ENCODE measurements at places on chromosomes 2 and 18.
A peak's percentile ranks its signal among the peaks of the same experiment; 100 is the strongest.

- no peak for DNase-seq
Measured at GRCh38 chr2:170408461-170409163, 230.7 kb downstream of the MYO3B start.

GRCh38 chr2:17057109-17058017 is 391.7 kb upstream of the CYRIA start:
- DNase-seq = no peak

GRCh38 chr2:14677039-14677438 is 44.5 kb downstream of the LRATD1 start:
- DNase-seq = no peak

DNA sequence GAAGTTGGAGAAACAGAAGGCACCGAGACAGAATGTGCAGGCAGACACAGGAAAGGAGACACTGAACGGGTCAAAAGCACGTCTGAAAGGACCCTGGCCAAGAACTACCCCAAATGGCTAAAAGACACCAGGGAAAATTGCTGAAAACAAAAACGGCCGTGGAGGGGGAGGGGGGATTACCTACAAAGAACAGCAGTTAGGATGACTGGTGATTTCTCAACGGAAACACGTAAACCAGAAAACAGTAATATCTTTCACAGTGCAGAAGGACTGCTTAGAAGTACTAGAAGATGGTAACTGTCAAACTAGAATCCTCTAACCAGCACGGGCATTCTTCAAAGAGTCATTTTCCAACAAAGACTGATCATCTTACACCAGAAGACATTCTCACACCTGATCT is 142.6 kb downstream of the HDAC4 start:
- no peak for DNase-seq

DNA sequence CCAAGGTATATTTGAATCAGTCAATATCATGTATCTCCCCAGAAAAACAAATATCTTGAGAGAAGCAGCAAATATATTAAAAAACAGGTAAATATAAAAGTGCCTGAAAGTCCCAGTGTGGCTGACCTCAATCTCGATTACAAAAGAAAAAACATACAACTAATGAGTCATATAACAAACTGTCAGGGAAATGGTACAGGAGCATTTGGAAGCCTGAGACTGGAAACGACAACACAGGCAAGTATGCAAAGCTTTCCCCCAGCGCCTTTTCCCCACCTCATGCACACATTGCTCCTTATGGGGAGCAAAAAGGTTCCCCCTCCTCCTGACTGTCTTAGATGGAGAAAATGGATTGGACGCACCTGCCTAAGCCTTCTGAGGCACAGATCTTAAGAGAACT is 230.7 kb downstream of the TMX3 start:
- DNase-seq = no peak

DNA sequence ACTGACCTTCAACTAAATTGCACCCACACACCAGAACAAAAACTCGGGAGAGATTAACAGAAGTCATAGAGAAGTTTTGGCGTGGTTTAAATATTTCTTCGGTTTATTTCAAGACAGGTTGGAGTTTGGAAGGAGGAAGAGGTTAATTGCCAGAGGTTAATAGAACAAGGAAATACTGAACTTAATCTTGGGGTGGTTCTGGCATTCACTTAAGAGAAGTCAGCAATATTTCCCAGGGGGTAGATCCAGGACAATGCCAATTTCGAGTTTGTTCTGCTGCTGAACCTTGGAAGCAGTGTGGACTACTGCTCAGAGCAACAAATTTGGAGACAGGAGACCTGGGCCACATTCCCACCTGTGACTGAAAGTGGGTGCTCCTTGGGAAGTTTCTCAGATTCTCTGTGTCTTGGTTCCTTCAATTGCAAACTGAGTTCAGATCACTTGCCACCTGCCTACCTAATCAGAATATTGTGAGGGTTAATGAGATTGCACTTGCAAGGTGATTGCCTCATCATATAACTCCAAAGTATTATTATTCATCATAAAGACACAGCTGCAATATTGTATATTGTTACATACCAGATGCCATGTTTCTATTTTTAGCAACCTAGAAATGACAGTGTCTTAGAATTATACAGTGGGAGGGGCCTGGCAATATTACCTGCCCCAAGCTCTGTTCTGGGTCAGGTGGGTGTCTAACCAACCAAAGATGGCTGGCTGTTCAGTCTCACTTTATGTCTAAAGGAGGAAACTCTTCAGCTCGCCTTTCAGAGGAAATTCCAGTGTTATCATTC is 217.4 kb downstream of the CDCA7 start:
- DNase-seq = no peak

DNA sequence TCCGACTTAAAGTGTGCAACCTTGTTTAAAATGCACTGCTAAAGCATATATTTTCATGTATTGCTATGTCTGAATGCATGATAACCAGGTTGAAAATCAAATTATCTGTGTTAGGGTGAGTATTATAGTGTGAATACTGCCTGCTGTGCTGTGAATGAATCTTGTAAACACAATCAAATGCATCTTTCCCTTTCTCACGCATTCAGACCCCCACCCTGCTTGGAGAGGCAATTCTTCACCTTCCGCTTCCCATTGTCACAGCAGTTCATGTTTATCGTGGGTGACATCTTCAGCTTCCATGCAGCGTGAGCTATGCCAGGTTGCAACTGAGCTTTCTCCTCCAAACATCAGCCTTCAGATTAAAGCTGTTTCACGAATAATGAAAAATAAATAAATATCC is 418.0 kb downstream of the MEIS1 start:
- no peak for DNase-seq

- DNase-seq = no peak
Measured at GRCh38 chr18:33558529-33558928, 19.5 kb upstream of the ASXL3 start.

GRCh38 chr2:96267159-96267971 is 1.3 kb downstream of the CIAO1 start:
- peak; percentile 24 for DNase-seq

DNA sequence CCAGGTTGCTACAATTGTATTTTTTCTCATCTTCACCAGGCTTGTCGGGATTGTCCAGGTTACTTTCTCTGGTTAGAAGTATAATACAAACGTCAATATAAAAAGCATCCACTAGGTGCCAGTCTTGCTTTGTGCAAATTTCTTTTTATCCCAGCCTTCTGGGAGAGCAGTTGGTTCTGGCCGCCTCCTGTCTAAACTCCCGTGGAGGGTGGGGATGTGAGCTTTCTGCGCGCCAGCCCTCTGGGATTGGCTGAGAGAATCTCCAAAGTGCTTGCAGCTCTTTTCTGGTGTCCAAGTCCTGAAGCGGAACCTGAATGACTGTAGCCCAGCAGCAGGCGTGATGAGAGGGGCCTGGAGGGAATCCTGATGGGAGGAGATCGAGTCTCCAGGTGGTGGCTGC is 22.4 kb upstream of the TOGARAM2 start:
- no peak for DNase-seq

- no peak for DNase-seq
Measured at GRCh38 chr2:69083235-69083748, 70.3 kb downstream of the ANTXR1 start.

GRCh38 chr2:113220970-113221708 is 47.4 kb downstream of the PSD4 start:
- DNase-seq = no peak

DNA sequence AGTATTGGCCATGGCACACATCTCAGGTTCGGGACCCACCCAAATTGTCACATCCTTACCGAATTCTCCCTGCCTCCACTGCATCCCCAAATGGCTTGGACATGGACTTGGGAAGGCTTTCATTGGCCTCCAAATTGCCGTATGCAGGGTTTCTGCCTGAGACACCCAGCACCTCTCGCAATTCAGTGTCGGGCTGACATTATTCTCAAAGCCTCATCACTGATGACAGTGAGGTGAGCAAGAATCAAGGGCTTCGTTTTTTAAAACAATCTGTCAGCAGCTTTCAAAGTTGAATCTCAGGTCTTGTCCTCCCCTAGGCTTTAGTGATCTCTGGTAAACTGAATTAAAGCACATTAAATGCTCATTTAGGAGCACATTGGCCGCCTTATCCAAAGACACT is 29.5 kb upstream of the TGFA start:
- no peak for DNase-seq

- no peak for DNase-seq
Measured at GRCh38 chr2:128901572-128902391, 583.1 kb upstream of the HS6ST1 start.

DNA sequence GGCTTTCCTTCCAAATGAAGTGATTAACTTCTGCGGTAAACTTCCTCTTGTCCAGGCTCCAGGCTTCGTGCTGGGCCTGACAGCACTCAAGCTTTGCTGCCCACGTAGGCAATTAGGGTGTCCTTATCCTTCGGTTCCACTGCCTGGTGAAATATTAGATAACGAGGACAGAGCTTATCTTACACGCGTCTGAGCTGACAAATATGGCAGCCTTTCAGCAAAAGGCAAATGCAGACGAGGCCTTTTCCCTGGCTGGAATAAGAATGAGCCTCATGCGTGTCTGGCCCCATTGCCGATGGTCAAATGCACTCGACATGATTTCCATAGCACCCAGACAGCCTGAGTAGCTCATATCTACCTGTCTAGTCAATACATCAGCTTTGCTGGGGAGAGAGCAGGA is 141.5 kb downstream of the FAM210A start:
- DNase-seq = no peak

GRCh38 chr2:171747371-171747770 is 60.1 kb downstream of the DYNC1I2 start:
- DNase-seq = no peak

- no peak for DNase-seq
Measured at GRCh38 chr2:135843671-135844070, 6.7 kb upstream of the LCT start.

DNA sequence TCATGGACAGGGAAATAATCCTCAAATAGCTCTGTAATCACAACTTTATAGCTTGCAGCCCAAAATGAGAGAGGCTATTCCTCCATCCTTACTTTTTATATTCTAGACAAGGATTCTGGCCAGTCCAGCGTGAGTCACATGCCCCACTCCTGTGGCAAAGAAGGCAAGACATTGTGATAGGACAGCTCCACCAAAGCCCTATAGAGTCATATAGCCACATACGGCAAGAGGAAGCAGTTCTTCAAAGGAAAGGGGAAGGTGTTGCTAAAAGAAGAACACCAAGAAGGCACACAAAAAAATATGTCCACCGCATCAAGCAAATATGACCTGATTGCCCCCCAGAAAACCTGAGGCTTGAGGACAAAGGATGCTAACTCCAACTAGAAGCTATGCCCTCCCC is 3.4 kb upstream of the GFPT1 start:
- DNase-seq = no peak

DNA sequence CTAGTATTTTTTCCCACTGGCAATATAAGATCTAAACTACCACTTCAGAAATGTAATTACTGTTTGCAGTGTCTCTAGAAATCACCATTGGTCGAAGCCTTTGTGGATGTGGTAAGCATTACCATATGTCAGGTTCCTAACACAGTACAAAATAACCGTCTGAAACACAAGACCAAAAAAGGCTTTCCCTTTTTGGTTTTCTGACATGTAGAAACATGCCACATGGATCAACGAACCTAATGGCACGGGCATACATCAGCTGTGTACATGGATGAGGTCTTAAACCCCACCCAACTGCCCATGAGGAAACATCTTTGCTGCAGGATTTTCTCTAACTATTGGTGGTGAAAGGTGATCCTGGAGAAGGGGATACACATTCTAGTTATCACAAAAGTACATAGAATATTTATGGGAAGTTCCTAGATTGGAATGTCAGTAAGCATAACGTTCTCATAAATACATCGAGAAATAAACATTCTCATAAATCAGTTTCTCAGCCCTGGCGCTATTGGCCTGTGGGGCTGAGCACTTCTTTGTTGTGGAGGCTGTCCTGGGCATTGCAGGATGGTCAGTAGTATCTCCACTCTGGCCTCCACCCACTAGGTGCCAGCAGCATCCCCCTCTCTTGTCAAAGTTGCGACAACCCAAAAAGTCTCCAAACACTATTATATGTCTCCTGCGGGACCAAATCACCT is 9.0 kb downstream of the VIT start:
- no peak for DNase-seq

- no peak for DNase-seq
Measured at GRCh38 chr2:145018502-145018901, 498.6 kb upstream of the ZEB2 start.

DNA sequence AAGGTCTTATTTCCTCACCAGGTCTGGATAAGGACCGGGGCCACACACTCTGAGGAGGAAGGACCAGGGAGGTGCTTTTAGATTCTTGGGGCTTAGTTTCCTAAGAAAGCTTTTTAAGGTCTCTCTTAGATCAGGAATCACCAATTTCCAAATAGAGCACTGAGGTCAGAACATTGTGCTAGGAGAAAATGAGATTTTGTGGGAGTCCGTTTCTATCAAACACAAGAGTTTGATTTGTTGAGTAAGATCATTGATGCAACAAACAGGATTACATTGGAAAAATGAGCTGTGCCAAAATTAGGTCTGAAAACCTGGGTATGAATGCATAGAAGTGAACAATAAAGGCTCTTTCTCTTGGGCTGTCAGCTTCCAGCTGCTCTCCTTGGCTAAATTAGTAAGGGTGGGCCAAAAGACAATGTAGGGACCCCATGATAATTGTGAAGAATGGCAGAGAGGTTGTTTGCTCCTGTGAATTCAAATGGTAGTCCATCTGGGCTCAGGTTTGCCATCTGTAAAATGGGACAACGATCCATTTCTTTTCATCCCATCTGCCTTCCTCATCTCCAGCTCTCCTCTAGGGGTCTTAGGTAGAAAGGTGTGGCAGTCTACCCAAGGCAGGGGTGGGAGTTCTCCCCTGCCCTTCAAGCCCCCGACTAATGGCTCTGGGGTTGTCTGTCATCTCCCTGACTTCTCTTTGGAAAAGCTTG is 20.0 kb downstream of the IGFBP2 start:
- no peak for DNase-seq

- DNase-seq = no peak
Measured at GRCh38 chr2:11967946-11968465, 221.6 kb downstream of the LPIN1 start.

DNA sequence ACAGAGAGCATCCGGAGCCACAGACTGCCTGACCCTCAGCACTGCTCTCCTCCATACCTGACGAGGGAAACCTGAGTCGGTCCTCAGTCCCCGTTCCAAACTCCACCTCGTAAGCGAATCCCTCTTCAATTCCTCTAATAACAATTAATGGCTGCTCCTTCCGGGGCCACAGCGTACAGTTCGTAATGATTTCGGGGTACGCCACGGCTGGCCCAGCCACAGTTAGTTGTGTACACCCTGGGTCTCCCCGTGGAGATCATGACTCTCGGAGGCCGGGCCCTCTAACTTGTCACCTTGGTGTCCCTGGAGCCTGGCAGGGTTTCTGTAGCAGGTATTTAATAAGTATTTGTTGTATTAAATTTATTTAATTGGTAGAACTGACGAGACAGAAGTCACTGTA is 121.5 kb downstream of the EIPR1 start:
- no peak for DNase-seq

DNA sequence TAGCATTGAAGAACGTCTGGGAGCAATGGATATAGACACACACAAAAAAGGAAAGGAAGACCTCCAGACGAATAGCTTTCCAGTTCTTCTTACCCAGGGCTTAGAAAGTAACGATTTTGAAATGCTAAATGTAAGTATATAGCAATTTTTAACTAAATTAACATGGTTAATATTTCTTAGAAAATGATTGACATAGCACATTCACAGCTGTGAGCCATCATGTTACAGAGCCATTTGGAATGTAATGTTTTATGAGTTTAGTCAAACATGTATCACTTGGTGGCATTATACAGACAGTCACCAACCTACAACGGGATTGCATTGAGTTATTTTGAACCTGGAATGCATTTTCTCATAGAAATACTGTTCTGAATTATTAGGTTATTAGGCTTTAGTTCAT is 35.1 kb downstream of the WDR43 start:
- DNase-seq = no peak
